Uterus (tissue), 4 donors: ENCODE measurements at places on chromosomes 13 and 19. TPM values are rescaled to one million over a fixed set of nuclear protein-coding genes. Genes with fewer than 3 reads are reported as not detected.

GRCh38 chr19:31770223-31770622 is 421.0 kb upstream of the TSHZ3 start:
- H3K27me3 ChIP-seq: no peaks in the 10 kb centered on the region
- H3K36me3 ChIP-seq: no peaks in the 10 kb centered on the region
- no peak overlapping the region for H3K27ac ChIP-seq
- no peak overlapping the region for H3K4me3 ChIP-seq
- DNase-seq: no peak
- H3K4me1 ChIP-seq: no peaks in the 10 kb centered on the region

Gene CABP5
- not detected for total RNA-seq

GRCh38 chr13:59641817-59642216 is 521.9 kb downstream of the DIAPH3 start:
- H3K27ac ChIP-seq: no peak overlapping the region
- no peak overlapping the region for H3K4me3 ChIP-seq
- no peak for DNase-seq
- no peaks in the 10 kb centered on the region for H3K36me3 ChIP-seq
- H3K4me1 ChIP-seq: no peaks in the 10 kb centered on the region
- no peaks in the 10 kb centered on the region for H3K27me3 ChIP-seq

- no peak overlapping the region for H3K27ac ChIP-seq
- no peaks in the 10 kb centered on the region for H3K4me1 ChIP-seq
- H3K36me3 ChIP-seq: no peaks in the 10 kb centered on the region
- H3K4me3 ChIP-seq: no peak overlapping the region
- DNase-seq: no peak
Measured at GRCh38 chr13:94192431-94192975, 287.0 kb downstream of the DCT start.

DNA sequence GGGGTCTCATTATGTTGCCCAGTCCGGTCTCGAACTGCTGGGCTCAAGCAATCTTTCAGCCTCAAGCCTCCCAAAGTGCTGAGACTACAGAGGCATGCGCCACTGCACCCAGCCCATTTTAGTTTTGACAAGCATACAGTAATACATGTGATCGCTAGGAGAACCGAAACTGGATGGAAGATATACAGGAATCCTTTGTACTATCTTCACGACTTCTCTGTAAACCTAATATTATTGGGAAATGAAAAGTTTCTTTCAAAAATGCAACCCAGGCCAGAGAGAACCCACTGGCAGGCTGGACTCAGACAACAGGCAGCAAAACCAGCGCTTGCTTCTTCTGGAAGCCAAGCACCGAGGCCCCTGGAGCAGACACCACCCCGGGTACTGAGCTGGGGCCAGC is 9.4 kb downstream of the C19orf12 start:
- no peaks in the 10 kb centered on the region for H3K27me3 ChIP-seq
- no peak for DNase-seq
- no peak overlapping the region for H3K27ac ChIP-seq
- H3K36me3 ChIP-seq: no peaks in the 10 kb centered on the region
- no peaks in the 10 kb centered on the region for H3K4me1 ChIP-seq
- H3K4me3 ChIP-seq: no peak overlapping the region
